T-helper 2 cell treated with Interferon-gamma antibody and Interleukin-4, amounts not matched to agents 5 μg/mL and 100 μg/mL, for 36 hours (primary cell): ENCODE measurements at places on chromosomes 2 and 18.
A peak's percentile ranks its signal among the peaks of the same experiment; 100 is the strongest.

DNA sequence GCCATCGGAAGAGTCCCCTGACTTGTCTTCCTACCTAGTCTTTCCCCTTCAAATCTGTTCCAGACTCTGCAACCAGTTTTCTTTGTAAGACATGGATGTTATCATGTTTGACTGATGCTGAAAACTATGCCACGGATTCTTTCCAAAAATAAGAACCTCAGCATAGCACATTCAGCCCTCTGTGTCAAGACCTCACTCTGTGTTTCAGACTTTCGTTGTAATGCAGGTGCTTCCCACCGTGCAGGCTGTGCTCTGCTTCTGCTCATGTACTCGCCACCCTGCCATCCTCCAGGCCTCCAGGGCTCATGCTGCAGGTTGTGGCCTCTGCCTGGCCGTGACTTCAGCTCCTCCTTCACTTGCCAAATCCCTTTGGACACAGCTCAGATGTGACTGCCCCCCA is 347.0 kb upstream of the RAB12 start:
- no peak for DNase-seq

GRCh38 chr18:68548904-68549870 is 165.7 kb downstream of the TMX3 start:
- DNase-seq: no peak

DNA sequence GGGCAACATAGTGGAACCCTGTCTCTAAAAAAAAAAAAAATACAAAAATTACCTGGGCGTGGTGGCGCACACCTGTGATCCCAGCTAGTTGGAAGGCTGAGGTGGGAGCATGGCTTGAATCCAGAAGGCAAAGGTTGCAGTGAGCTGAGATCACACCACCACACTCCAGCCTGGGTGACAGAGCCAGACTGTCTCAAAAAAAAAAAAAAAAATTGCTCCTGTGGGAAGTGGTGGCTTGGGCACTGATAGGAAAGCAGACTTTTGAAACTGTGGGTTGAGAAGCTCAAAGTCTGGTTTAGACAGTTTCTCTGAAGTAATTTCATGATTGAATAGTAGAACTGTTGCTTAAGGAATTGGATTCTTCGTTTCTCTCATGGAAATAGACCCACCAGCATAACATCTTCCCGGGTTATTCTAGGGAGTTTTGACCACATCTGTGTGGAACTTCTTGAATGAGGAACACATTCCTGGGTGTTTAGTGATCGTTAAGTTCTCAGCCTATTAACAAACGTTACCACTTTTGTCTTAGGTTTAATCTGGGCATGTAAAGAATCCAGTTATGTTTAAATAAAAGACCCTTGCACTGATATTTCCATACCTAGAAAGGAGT is 33.5 kb downstream of the GRHL1 start:
- no peak for DNase-seq

GRCh38 chr18:27699137-27699536 is 477.8 kb downstream of the CDH2 start:
- no peak for DNase-seq

DNA sequence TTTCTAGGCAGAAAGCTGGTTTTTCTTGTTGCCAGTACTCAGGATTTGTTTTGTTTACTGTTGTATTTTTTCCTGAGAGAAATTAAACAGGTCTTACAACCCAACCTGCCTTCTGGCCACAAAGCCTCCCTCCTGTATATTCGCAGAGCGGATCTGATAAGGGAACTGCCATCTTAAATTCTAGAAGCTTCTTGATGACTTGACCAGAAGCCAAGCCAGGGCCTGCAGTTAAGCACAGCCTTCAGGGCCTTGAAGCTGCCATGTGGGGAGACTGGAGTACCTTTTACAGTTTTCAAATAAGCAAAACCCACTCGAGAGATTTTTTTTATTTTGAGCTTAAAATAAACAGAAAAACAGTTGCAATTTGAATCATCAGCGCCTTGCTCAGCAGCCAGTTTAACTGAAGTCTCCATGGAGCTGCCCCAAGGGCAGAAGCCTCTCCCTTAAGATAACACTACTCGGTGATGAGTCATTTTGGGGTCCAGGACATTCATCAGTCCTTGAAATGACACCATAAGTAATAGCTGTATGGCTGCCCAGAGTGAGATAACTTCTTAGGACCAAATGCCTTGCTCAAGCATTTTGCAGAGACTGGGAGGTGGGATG is 51.5 kb upstream of the PHLPP1 start:
- DNase-seq: no peak

DNA sequence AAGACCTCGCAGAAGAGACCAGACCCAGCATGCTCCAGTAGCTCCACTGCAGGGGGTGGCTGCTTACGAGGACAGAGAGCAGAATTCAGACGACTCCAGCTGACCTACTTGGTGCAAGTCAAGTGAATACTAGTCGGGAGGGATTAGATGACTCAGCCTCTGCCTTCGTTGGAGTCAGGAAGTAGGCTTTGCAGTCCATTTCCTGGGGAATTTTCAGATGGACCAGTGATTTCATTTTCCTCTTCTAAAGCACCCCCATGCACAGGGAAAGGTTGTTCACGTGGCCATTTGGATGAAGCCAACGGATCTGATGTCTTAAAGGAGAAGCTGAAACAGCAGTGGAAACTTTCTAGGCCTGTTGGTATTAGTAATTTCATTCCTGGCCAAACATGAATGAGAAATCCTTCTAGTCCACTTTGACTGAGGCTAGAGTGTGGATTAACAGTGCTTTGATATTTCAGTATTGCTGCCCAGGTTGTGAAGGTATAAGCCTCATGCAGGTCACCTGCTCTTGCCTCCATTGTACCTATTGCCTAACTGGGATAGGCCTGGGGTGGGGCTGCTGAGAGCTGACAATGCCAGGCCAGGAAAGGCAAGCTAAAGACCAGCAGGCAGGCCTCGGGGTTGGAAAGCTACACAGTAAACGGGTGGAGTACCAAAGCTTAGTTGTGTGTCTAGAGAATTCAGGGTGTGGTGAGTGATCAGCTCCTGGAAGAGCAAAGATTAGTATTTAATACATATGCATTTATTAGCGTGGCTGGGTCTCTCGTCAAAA is 117.6 kb upstream of the FOSL2 start:
- DNase-seq: no peak

DNA sequence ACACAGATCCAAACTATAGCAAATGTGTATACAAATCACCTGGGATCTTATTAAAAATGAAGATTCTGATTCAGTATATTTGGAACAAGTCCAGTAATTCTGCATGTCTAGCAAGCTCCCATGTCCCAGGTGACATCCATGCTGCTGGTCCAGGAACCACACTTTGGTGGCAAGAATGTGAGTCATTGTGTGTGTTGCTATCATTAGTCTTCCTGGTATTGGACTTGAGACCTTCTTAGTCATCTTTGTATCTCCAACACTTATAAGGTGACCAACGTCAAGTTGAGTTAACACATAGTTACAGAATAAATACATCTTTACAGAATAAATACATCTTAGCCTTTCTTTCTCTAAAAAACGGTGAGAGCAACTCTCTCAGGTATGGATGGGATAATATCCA is 107.9 kb upstream of the NDUFV2 start:
- no peak for DNase-seq

DNA sequence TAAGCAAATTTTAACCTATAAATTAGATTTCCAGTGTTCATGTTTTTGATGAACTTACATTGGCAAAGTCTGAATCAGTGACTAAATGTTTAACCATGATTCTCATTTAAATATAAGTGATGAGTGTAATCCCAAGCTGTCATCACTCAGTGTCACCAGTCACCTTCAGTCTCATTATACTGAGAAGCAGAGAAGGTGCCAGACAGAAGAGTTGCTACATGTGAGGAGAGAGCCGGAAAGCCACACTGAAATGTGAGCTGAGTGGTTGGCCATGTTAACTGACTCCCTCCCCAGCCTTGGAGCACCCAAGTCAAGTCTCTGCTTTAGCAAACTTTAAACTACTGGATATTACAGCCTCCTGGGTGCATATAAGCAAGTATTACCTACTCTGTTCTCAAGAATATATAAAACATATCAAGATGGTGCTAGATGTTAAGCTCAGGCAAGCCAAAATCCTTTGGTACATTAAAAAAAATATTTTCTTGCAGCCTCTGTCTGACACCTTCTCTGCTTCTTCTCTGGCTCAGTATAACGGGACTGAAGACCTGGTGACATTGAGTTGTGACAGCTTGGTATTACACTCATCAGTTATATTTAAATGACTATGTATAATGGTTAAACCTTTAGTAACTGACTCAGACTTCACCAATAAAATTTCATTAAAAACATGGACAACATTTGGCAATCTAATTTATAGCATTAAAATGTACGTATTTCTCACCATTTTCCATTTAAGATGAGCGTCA is 75.8 kb upstream of the MAP3K20 start:
- no peak for DNase-seq

DNA sequence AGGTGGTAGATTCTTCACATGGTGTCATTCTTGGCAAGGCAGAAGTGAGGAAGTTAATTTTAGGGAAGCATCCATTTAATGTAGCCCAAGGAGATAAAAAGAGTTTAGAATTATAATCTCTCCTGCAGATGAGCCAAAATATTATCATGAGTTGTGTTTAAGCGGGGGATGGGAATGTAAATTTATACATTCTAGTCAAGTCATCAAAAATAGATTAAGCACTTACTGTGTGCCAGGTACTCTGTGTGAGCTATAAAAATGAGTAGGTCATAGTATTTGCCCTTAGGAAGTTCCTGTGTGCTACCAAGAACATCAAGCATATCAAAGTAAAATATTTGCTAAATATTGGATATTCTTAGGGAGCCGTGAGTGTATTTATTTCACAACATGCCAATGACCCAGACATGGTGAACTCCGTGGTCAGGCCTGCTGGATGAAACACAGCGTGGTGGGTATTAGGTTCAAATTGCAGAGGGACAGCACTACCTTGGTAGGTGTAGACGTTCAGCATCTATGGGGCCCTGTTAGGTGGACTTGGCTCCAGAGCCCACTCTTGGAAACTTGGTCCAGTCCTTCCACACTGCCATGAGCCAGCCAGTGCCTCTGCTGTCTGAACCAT is 37.4 kb downstream of the MEIS1 start:
- no peak for DNase-seq

GRCh38 chr2:199988151-199988550 is 32.8 kb downstream of the MAIP1 start:
- no peak for DNase-seq

DNA sequence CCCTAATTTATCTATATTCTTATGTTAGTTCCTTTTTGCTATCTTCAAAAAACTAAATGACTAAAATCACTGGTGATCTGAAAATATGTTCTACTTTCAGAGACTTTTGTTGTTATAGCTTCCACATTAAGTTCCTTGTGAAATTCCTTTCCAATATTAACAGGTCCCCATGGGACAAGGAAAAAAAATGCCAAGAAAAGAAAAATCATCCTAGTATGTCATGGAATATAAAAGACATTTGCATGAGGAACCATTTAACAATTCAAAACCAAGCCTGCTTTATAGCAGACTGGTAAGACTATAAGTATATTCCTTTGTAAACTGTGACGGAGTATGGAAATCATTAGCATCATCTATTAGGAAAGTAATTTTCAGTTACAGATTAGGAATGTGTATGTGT is 48.1 kb downstream of the COBLL1 start:
- no peak for DNase-seq

- no peak for DNase-seq
Measured at GRCh38 chr18:11845654-11846053, 5.6 kb upstream of the CHMP1B start.

DNA sequence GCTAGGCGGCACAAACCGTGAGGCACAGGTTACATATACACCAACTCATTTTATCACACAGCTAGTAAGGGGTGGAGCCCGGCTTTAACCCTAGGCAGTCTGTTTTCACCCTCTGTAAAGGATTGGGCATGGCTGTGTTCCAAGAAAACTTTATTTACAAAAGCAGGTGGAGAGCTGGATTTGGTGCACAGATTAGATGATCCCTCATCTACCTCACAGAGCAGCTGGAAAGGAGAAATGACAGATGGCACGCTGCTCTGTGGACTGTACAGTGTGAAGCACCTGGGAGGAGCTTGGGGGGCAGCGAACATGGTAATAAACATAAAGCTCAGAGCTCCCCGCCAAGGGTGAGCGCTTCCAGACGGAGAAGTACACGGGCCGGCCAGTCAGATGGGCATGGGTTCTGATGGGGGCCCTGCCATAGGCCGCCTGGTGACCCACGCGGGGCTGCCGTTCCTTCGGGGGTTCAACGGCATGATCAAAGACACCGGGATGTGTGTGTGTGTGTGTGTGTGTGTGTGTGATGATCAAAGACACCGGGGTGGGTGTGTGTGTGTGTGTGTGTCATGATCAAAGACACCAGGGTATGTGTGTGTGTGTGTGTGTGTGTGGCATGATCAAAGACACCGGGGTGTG is 862 bp upstream of the TMEM177 start:
- no peak for DNase-seq

GRCh38 chr2:24725956-24726355 is 67.2 kb downstream of the PTRHD1 start:
- DNase-seq: no peak

GRCh38 chr2:136235546-136235945 is 117.6 kb upstream of the CXCR4 start:
- DNase-seq: no peak

DNA sequence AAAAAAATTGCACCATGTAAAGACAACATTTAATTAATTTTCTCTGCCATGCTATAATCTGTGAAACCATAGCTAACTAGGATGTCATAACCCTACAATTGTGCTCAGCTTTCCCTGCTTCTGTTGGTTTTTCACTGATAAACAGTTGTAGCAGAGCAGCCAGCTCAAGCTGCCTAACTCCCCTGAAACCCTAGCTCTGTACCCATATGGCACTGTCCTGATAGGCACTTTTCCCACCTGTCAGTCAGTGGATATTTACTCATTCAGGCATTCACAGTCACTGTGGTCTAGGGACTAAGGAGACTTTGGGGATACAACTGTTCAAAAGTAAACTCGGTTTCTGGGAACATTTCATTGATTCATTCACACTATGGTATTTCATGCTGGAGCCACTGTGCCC is 407.0 kb downstream of the DSEL start:
- DNase-seq: no peak

- DNase-seq: peak; percentile 75
Measured at GRCh38 chr2:157443795-157444640, at the start of gene CYTIP. CYTIP (minus strand) TSS chr2:157444089; CDS start chr2:157444020, 69 bp downstream.

DNA sequence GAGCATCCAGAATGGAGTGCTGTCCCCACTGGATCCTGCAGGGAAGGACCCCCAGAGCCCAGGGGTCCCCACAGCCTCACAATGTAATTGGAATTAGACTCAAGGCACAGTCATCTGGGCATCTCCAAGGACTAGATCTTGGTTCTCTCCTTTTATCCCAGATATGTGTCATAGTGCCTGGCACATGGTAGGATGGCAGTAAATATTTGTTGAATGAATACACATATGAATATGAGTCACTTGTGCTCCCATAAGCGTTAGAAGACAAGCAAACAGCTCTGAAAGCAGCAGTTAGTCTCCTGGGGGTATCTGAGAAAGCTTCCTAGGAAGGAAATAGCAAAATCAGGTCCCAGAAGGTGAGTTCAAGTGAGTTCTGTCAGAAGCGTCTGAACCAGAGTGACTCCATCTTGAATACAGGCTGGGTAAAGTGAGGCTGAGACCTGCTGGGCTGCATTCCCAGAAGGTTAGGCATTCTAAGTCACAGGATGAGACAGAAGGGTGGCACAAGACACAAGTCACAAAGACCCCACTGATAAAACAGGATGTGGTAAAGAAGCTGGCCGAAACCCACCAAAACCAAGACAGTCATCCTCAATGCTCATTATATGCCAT is 234.1 kb upstream of the ID2 start:
- no peak for DNase-seq
